Heart right ventricle (tissue), 16 donors: ENCODE measurements at places on chromosomes 16 and 17. TPM values are rescaled to one million over a fixed set of nuclear protein-coding genes. Genes with fewer than 3 reads are reported as not detected.

SKAP1 gene
- 0.74 TPM for total RNA-seq

KRTAP17-1 gene
- total RNA-seq = not detected

RNF157 gene
- total RNA-seq = 3.1 TPM

SPATA32 gene
- not detected for total RNA-seq

ZG16B gene
- total RNA-seq = not detected

DNASE1L2 gene
- total RNA-seq = 0.44 TPM

CDR2L gene
- total RNA-seq = 16.0 TPM

KRT12 gene
- total RNA-seq = not detected

FBXW10 gene
- not detected for total RNA-seq

PRAC1 gene
- total RNA-seq = not detected
